ENCODE measurements at places on chromosomes 7 and 10.

- DNase-seq, result no peak
These were observed 161.0 kb downstream of the SKIDA1 start for GRCh38 chr10:21364196-21365114.

- no peak for DNase-seq
These were observed 18.6 kb downstream of the INA start for GRCh38 chr10:103295374-103296015.

DNA sequence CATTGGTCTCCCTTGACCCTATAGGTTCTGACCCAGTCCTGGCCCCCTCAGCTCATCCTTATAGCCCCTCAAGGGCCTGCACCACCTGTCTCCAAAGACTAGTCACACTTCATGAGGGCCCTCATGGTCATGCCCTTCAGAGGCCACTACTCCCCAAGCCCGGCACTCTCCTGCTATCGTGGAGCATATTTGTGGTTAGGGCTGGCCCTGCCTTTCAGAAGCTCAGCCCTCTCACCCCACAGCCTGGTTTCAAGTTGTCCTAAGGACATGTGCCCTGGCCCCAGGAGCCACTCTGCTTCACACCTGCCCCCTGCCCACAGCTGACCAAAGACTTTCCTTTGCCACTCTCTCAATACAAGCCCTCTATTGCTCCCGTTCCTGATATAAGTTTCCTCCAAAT lies 60.3 kb upstream of the LBX1 start:
- no peak for DNase-seq

DNA sequence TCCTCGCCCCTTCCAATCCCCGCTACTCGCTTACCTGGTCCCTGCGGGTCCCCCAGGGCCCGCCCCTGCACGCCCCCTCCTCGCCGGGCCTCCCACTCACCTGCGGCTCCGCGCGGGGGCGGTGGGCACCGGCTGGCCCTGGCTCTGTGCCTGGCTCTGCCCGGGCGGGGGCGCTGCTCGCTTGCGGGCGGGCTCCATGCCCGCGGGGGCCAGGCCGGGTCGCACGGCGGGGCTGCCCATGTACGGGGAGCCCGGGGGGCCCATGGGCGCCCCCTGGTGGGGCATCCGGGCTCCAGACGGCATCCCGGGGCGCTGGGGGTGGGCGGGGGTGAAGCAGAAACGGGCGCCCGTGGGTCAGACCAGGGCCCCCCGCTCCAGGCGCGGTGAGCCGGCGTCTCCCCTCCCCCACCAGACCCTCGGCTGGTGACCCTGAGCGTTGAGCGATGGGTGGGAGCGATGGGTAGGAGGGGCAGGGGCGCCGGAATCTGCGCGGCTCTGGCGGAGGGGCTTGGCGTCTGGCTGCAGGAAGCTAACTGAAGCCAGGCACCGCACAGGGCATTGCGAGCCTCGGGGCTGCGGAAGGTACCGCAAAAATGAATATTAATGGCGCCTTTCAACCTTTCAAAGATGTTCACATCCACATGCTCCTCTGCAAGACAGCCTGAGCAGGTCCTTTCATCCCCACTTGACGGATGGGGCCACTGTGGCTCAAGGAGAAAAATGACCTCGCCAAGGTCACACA lies 3.0 kb downstream of the SMARCD3 start:
- DNase-seq, result peak; percentile 76

Measured in activated T-cell treated with anti-CD3 and anti-CD28 coated beads, Interleukin-2, amount 50 U/mL, for 1 hour (primary cell).